ENCODE measurements at places on chromosomes 5 and 9.

GRCh38 chr9:69246629-69247028 lies 72.6 kb downstream of the TJP2 start:
- DNase-seq: no peak

DNA sequence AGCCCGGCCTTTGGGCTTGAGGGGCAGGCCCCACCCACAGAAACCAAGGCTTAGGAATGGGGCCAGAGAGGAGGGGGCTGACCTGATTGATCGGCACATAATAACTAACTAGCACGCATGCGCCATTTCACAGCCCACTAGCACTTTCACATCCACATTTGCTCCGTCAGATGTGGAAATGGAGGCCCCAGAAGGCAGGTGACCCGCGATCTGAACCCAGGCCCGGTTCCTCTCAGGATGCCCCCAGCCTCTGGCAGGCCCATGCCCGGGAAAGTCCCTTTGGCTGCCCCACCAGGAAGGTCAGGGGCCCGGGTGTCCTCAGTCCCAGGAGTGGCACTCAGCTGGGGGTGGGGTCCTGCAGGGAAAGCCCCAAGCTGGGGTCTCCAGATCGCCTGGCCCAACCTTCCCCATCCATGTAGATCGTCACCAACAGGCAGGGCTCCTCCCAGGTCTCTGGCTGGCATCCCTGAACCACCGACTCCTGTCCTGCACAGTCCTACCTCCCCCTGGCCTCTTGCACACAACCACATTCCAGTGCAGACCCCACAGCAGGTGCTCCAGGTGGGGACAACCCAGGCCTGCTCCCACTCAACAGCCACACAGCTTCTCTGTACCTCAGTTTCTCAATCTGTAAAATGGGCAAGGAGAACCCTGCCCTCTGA lies 46.7 kb downstream of the VAV2 start:
- DNase-seq: no peak

DNA sequence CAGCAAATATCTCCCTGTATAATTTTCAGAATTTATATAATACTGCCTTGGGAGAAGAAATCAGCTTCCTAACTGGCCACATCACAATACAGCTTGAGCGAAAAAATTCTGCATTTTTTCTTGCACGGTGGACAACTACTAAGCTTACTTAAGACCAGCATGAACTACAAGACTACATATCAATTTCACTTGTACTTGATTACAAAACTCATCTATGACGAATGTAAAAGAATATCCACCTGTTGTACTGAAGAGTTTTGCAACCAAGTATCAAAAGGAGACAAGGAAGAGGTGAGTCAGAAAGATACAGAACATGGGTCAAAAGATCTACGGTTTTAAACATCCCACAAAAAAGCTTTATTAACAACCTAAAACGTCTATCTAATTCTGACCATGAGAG lies 279.4 kb downstream of the BNC2 start:
- no peak for DNase-seq

DNA sequence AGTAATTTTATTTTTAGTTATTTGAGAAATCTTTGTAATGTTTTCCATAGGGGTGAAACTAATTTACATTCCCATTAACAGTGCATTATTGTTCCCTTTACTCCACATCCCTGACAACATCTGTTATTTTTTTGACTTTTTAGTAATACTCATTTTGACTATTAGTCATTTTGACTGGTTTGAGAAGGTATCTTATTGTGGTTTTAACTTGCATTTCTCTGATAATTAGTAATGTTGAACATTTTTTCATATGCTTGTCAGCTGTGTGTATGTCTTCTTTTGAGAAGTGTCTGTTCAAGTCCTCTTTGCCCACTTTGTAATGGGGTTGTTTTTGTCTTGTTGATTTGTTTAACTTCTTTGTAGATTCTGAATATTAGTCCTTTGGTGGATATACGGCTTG lies 27.5 kb downstream of the CCDC152 start:
- no peak for DNase-seq

GRCh38 chr5:58849921-58850667 lies 267.2 kb downstream of the RAB3C start:
- DNase-seq: no peak

DNA sequence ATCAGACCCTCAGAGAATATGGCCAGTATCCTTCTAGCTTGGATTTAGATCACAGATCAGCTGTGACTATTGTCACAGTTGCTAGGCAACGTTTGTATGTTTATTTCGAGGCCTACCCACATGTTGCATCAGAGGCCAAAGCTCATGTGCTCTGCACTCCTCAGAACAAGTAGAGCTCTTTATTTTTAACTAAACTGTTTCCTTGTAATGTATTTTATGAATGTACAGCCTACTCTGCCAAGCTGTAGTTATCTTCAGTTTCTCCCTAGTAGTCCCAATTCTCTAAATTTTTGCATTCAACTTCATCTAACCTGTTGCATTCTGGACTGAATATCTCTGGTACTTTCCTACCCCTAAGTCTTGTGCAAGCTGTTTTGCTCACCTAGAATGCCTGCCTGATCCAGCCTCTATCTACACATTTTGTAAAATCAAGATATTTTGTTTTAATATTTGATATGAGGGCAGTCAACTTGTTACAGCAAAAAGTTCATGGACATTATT lies 52.8 kb downstream of the CAST start:
- no peak for DNase-seq

GRCh38 chr5:59103303-59103702 lies 520.4 kb downstream of the RAB3C start:
- no peak for DNase-seq

DNA sequence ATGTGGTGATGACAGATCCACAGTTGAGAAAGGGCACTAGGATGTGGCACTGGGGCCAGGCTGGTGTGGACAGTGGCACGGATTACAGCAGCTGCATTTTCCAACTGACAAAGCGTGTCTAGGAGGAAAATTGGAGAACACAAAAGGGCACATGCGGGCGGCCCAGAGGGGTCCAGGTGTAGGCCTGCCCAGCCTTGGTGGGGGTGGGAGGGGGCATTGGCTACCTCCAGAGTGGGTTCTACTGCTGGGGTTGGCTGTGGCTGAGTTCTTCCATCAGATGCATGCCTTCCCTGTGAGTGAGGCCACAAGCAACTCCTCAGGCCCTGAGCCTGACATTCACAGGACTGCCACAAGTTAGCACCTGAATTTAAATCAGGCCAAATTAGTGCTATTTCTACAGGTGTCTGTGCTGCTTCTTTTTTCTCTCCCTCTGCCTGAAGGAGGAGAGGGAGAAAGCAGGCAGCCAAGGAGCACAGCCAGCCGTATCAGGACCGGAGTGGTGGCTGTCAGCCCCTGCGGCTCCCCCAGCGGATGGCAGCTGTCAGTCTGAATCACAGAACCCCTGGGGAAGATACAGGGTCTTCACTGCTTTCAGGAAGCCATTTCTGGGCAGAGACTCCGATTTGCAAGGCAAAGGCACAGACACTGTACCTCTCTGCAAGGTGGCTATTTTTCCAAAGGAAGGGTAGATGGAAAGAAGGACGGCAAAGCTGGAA lies 464.2 kb downstream of the SPOCK1 start:
- no peak for DNase-seq

DNA sequence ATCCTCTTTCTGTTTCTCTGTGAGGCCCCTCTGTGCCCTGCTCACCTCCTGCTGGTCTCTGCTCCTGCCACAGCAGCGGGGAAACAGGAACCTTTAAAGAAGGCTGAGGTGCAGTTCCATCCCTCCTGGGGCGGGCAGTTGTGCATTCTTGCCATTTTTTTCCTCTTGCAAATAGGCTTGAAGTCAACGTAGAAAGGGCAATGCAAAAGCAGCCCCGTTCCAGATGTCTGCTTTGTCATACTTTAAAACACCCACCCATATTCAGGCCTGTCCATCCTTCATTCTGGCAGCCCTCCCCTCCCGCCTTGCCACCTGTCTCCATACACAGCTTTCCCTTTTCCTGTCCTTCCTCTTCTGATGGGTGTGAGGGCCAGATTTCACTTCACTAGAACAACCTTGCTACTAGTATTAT lies 65.4 kb upstream of the KLF9 start:
- DNase-seq: no peak

DNA sequence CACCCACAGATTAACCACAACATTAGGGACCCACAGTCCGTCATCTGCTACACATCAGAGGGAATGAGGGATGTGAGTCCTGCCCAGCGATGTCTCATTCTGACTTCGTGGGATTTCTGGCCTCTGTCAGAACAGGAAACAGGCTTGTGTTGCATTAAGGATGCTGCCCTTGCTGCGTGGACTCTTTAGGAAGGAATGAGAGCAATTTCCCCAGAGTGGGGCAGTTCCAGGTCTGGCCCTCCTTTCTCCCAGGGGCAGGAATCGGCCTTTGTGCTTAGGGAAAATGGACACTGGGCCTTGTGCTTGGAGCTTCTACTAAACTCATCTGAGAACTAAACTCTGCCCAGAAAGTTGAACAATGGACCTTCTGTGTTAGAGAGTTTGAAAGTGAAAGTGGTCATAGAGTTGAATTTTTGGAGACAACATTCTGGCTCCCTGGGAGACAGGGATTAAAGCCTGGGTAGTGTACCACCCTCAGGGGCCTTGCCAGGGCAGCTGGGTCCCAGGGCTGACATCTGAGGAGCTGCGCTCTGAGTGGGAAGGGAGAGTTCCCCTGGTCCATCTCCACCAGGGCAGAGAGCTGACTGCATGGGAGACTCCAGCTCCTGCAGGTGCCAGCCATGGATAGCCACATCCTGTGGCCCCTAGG lies 37.8 kb upstream of the S1PR3 start:
- DNase-seq: no peak

DNA sequence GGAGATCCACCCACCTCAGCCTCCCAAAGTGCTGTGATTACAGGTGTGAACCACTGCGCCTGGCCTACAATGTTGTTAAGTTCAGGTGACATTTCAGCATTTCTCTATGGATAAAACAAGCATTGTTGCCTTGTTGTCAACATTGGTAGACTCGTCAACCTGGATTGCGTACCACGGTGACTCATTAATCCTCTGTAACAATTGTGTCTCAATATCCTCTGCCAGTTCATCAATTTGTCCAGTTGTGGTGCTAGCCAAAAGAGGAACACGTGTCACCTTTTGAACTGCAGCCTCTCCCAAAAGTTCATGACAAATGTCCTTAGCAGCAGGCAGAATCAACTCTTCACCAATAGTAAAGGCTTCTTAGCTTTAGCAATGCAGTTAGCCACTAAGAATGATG lies 46.3 kb upstream of the LARP1 start:
- DNase-seq: no peak

- no peak for DNase-seq
These were observed 421.5 kb upstream of the DAP start for GRCh38 chr5:11182441-11183080.

DNA sequence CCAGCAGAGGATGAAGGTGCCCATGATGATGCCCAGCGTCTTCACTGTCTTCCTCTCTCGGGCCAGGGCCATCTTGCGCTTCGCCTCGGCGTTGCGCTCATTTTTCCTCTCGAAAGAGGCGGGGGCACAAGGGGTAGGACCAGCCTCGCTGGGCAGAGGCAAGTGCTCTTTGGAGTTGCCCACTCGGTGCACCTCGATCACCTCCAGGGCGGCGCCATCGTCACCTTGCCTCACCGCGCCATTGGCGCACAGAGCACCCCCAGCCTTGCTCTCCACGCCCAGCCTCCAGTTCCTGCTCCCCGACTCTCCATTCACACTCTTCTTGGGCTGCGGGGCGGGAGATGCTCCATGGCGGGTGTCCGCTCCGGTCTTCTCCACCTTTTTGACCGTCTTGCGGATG lies 1.6 kb downstream of the HTR1A start:
- DNase-seq: no peak
